Kasumi-1 (cell line): ENCODE measurements at places on chromosomes 2 and 18.

GRCh38 chr2:10329880-10330699 is 27.4 kb downstream of the HPCAL1 start:
- no peak for DNase-seq

DNA sequence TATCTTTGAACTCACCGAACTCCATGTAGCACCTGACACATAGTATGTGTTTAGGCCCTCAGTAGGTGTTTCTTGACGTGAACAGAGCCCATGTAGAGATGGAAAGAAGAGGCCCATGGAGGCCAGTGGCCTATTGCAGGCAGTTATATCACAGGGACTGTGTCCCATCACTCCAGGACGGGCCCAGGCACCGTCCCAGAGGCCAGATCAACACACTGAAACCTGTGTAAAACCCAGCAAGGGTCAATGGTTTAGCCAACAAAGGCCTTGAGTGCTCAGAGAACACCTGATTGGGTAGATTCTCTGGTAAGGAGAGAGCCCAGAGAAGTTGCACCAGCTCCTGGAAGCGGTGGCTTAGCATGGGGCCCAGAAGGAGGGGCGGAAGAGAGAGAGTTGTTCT is 82.8 kb downstream of the INHBB start:
- no peak for DNase-seq

DNA sequence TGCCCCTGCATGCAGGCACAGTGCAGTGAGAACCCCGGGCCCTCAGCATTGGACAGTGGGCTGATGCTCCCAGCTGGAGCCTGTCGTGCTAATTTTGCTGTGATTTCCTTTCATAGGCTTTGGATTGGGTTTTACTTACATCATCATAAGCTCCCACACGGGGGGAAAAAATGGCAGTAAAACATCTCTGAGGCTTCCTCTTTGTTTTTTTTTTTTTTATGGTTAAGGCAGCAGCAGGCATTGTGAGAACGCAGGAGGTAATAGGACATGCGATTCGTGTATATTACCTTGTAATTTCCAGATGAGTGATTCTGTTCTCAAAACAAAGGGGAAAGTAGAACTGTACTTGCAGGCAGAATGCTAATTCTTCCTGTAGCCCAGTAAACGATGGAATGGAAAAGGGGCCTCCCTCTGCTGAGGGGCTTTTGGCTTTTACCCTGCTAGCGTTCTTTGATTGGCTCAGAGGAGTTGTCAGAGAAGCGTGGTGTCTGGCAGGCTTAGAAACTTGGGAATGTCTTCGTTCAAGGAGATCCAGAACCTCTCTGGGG is 89.7 kb downstream of the NPAS2 start:
- DNase-seq = no peak

DNA sequence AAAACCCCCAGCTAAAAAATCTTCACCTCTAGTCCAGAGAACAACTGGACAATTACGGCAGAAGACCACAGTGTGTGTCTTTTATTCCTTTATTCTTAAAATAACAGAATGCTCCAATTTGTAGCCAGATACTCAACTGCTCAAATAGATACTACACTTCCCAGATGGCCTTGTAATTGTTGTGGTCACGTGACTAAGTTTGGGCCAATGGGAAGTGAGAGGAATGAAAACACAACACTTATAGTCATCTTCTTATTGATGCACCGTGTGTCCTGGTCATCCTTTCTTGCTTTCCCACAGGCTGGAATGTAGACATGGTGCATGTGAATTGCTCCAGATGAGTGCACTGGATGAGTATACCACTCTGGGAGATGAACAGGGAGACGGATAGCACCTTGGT is 145.1 kb downstream of the CDC42EP3 start:
- no peak for DNase-seq

- DNase-seq = no peak
Observed at GRCh38 chr2:97693476-97693875, 19.9 kb upstream of the ZAP70 start.

GRCh38 chr18:33606621-33607020 is 28.6 kb downstream of the ASXL3 start:
- DNase-seq = peak; percentile 25

DNA sequence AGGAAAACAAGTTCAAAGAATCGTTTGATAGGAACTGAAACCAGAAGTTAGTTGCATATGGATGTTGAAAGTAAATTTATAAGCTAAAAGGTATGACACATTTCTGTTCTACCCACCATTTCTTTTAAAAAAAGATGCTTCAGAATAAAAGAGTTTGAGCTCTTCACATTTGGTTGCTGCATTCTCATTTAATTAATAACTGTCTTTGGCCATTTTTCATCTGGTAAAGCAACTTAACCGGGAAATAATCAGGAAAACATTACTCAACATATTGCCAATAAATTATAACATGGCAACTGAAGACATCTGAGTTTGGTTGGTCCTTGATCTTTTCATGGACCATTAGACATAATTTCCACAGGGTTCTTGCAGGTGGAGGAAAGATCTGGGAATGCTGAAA is 180.2 kb upstream of the TWIST2 start:
- no peak for DNase-seq

DNA sequence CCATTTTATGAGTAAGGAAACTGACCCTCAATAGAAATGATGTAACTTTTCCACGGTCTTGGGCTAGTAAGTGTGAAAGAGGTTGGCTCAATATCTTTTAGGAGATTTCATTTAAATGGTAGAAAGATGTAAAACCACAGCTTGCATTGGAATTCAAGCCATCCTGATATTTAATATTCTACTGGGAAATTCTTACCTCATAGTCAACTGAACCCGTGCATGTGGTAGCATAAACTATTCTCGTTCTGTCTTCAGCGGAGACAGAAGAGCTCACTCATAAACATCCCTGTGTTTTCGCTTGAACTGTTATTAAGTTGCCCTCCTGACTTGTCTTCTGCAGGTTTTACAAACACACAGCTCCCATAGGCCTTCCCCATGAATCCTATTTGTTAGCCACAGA is 8.5 kb upstream of the SPATS2L start:
- no peak for DNase-seq

- DNase-seq = no peak
Observed at GRCh38 chr2:49222975-49223528, 68.7 kb upstream of the FSHR start.

DNA sequence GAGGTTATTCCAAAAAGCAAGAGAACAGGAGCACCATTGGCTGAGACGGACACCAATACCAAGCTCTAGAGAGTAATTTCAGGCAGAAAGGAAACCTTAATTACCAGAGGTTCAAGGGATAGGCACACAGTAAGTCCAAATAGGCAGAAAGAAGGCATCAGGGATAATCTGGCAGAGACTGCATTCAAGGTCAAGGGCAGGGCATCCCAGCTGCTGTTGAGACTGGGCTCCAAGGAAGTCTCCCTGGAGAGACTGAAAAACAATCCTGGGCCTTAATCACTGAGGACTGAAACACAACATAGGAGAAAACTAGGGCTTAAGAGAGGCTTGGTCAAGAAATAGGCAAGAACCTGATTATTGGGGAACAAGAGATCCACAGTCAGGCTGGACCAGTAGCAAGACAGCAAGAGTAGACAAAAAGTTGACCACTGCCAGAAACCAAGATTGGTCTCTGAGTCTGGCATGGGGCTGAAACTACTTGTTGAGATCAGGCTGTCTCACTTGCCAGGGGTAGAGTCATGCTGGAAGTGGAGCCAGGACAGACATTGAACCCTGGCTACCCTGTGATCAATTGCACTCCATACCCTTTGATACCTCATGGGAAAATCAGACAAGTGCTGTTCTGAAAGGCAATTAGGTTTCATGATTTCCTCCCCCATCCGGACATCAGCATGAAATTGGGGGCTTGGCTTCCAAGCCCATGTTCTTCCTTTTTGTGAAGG is 193.2 kb upstream of the TNP1 start:
- DNase-seq = no peak

- no peak for DNase-seq
Observed at GRCh38 chr2:83323038-83323437, 1136.0 kb downstream of the SUCLG1 start.
